ENCODE measurements at places on chromosomes 2 and 18.

GRCh38 chr18:48336332-48336731 is 72.9 kb downstream of the ZBTB7C start:
- peak overlapping the region; percentile 78 for H3K27ac ChIP-seq
- no peak for DNase-seq
- H3K27me3 ChIP-seq, result no peaks in the 10 kb centered on the region

GRCh38 chr2:24269265-24269664 is 91.1 kb downstream of the ITSN2 start:
- no peak for DNase-seq
- peaks cover 66% of the 10 kb centered on the region for H3K36me3 ChIP-seq
- no peak overlapping the region for H3K27ac ChIP-seq
- no peak overlapping the region for H3K4me3 ChIP-seq

DNA sequence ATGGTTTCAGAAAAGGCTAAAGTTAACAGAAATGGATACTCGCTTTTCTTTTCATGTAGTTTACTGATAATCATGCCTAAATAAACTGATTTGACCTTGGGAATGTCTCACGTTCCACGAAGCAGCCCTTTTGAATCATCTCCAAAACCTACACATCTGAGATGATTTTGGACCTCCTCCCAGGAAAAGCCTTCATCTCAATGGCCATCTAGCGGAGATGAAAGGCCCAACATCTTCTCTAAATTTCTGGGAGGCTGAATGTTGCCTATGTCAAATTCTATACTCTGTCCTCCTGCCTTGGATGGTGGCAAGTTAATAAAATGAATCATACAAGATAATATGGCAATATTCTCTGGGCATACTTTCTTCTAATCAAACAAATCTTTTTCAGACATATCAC is 448.5 kb downstream of the ZEB2 start:
- no peak for DNase-seq
- no peak overlapping the region for H3K27ac ChIP-seq
- no peaks in the 10 kb centered on the region for H3K36me3 ChIP-seq
- H3K4me1 ChIP-seq, result peaks cover 6% of the 10 kb centered on the region

- H3K4me1 ChIP-seq, result no peaks in the 10 kb centered on the region
- H3K27ac ChIP-seq, result no peak overlapping the region
- no peak for DNase-seq
Observed at GRCh38 chr2:241755777-241756176, 20.8 kb upstream of the GAL3ST2 start.

DNA sequence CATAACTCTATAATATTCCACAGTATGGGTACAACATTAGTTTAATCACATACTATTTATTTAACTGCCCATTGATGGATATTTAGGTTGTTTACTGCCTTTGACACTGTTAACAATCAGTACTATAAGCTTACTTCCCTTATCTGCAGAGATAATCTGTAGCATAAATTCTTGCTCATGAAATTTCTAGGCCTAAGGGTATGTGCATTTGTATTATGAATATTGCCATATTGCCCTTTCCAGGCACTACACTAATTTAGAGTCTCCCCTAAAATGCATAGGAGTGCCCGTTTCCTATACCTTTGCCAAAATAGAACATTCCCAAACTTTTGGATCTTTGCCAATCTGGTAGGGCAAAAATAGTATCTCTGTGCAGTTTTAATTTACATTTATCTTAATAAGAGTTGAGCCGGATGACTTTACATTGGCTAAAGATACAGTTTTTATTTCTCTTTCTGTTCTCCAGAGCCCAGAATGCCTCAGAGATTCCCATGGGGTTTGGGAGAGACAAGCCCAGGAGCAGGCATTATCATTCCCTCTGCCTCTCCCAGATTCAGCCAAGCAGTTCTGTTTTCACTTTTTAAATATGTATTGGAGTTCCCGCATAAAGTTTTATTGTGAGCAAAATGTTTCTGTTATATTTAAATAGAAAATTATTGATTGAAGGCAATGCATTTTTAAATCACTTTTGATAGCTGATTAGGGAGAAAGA is 102.8 kb downstream of the CAPN13 start:
- H3K4me1 ChIP-seq, result no peaks in the 10 kb centered on the region

GRCh38 chr2:176421297-176422050 is 152.2 kb downstream of the MTX2 start:
- H3K27ac ChIP-seq, result no peak overlapping the region
- H3K36me3 ChIP-seq, result no peaks in the 10 kb centered on the region
- H3K4me3 ChIP-seq, result no peak overlapping the region
- no peaks in the 10 kb centered on the region for H3K27me3 ChIP-seq
- H3K4me1 ChIP-seq, result peaks cover 21% of the 10 kb centered on the region

GRCh38 chr2:123864416-123864815 is 160.7 kb upstream of the CNTNAP5 start:
- no peaks in the 10 kb centered on the region for H3K27me3 ChIP-seq
- DNase-seq, result no peak
- no peaks in the 10 kb centered on the region for H3K36me3 ChIP-seq
- H3K27ac ChIP-seq, result no peak overlapping the region

GRCh38 chr2:43699761-43700160 is 23.5 kb upstream of the C1GALT1C1L start:
- no peaks in the 10 kb centered on the region for H3K4me1 ChIP-seq
- H3K27me3 ChIP-seq, result no peaks in the 10 kb centered on the region
- peaks cover 4% of the 10 kb centered on the region for H3K36me3 ChIP-seq
- DNase-seq, result no peak
- H3K4me3 ChIP-seq, result no peak overlapping the region
- H3K27ac ChIP-seq, result no peak overlapping the region

DNA sequence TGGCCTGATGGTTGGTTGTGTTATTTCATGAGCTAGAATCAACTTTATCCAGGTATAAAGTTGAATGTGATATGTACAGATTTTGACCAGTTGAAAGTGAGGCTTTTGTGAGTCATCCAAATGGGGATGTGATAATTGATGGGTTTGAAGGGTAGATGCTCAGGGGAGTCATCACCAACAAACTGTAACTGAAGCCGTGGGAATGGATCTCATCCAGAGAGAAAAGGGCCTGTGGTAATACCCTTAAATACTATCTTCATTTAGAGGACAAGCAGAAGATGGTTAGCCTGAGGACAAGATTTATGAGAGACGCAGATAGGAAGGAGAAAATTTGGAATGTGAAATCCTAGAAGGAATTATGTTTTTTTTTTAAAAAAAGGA is 90.5 kb upstream of the MYO3B start:
- no peak for DNase-seq
- H3K4me1 ChIP-seq, result no peaks in the 10 kb centered on the region
- no peak overlapping the region for H3K4me3 ChIP-seq
- H3K27ac ChIP-seq, result no peak overlapping the region

GRCh38 chr2:225468131-225468530 is 68.6 kb downstream of the NYAP2 start:
- H3K27ac ChIP-seq, result no peak overlapping the region
- no peaks in the 10 kb centered on the region for H3K4me1 ChIP-seq
- no peak for DNase-seq
- H3K4me3 ChIP-seq, result no peak overlapping the region
- H3K27me3 ChIP-seq, result no peaks in the 10 kb centered on the region

GRCh38 chr18:6601241-6601640 is 128.3 kb upstream of the ARHGAP28 start:
- H3K27me3 ChIP-seq, result no peaks in the 10 kb centered on the region
- H3K36me3 ChIP-seq, result no peaks in the 10 kb centered on the region
- no peak overlapping the region for H3K27ac ChIP-seq
- no peak overlapping the region for H3K4me3 ChIP-seq

- H3K36me3 ChIP-seq, result no peaks in the 10 kb centered on the region
- DNase-seq, result no peak
- no peaks in the 10 kb centered on the region for H3K27me3 ChIP-seq
- H3K4me3 ChIP-seq, result no peak overlapping the region
- H3K27ac ChIP-seq, result peak overlapping the region; percentile 63
- H3K4me1 ChIP-seq, result no peaks in the 10 kb centered on the region
Observed at GRCh38 chr2:207240649-207241048, 74.9 kb upstream of the KLF7 start.

DNA sequence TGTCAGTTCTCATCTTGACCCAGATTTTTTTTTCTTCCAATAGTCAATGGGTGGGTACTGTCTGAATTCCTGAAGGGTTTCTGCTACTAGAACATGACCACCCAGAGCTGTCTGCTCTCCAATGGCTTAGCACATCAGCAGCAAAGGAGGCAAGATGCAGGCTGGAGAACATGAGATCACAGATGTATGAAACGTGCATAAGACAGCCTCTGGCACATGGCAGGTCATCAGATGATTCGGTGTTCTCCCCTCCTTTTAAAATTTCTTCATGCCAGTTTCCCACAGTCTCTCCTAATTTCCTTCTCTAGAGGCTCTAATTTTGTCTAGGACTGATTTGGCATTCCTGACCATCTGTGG is 359.3 kb upstream of the TNP1 start:
- no peaks in the 10 kb centered on the region for H3K4me1 ChIP-seq
- H3K36me3 ChIP-seq, result no peaks in the 10 kb centered on the region
- no peak overlapping the region for H3K27ac ChIP-seq
- no peak overlapping the region for H3K4me3 ChIP-seq
- no peak for DNase-seq

DNA sequence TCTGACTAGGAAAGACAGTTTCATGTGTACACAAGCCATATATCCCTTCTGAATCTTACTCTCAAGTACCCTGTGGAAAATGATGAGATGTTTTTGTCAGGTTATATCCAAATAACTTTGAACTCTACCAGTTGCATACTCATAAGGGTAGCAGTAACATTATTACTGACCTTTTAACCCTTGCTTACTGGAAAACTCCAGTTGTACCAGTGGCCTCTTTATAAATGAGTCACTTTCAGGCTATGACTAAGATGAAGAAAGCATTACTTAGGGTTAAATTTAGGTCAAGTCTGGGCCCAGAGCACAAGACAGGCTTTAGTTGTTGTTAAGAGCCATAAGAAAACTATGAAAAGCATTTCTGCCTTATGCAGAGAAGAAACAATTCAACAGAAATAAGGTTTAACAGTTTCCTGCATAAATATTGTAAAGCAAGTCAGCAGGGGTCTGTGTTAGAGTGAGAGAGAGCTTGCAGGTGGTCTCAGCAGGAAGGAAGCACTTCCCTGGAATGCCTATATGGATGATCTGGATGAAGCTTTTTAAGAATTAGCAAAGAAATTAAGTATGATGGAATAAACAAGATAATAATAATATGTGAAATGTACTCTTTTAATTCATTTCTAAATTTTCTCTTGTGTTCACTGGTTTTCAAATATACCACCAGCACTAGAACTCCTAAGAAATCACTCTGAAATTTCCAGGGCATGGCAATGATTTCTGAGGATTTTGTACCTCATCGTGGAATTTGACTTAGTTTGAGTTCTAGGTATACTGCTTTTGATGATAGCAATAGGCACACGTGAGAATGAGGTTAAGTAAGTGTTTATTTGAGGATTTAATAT is 126.6 kb downstream of the UBE2E3 start:
- H3K4me1 ChIP-seq, result no peaks in the 10 kb centered on the region
- H3K27ac ChIP-seq, result no peak overlapping the region
- no peaks in the 10 kb centered on the region for H3K36me3 ChIP-seq
- H3K27me3 ChIP-seq, result no peaks in the 10 kb centered on the region
- H3K4me3 ChIP-seq, result no peak overlapping the region
- DNase-seq, result no peak

- no peaks in the 10 kb centered on the region for H3K36me3 ChIP-seq
- peaks cover 8% of the 10 kb centered on the region for H3K4me1 ChIP-seq
- no peak overlapping the region for H3K4me3 ChIP-seq
Observed at GRCh38 chr2:200786423-200786822, 25.3 kb upstream of the BZW1 start.

DNA sequence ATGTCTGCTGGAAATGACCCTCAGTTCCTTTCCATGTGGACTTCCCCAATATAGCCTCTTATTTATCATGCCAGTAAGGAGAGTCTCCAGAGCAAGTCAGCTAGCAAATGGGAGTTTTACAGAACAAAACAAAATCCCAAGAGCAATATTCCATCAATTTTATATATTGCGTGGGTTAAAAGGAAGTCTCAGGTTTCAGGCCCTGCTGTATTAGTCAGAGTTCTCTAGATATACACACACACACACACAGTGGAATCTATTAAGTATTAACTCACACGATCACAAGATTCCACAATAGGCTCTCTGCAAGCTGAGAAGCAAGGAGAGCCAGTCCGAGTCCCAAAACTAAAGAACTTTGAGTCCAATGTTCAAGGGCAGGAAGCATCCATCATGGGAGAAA is 102.8 kb upstream of the MAP2 start:
- no peaks in the 10 kb centered on the region for H3K4me1 ChIP-seq
- no peak for DNase-seq
- H3K27ac ChIP-seq, result no peak overlapping the region
- no peaks in the 10 kb centered on the region for H3K36me3 ChIP-seq
- H3K4me3 ChIP-seq, result no peak overlapping the region
- H3K27me3 ChIP-seq, result no peaks in the 10 kb centered on the region

DNA sequence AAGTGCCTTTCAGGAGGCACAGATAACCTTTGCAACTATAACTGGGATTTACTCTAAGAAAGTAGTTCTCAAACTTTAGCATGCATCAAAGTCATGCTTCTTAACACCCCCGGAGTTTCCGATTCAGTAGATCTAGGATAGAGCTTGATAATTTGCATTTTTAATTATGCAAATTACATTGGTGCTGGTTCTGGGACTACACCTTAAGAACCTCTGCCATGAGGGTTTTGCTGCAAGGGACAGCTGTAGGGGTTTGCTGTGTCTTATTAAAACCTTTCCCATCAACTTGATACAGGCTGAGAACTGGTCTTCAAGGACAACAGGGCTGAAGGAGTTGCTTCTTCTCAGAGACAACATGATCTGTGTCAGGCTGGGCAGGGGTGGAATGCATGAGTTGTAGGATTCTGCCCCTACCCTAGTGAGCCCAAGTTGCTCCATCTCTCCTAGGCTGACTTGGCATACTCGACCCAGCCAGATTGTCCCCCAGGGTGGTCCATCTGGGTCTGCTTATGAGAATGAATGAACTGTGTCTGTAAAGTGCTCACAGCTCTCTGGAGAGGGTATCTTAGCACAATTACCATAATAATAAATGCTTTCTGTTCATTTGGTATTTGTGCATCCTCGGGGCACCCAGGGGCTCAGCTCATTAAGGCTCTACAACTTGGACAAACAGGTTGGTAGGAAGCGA is 232.7 kb downstream of the CLIP4 start:
- no peak overlapping the region for H3K4me3 ChIP-seq
- no peak for DNase-seq
- H3K36me3 ChIP-seq, result no peaks in the 10 kb centered on the region
- no peak overlapping the region for H3K27ac ChIP-seq

DNA sequence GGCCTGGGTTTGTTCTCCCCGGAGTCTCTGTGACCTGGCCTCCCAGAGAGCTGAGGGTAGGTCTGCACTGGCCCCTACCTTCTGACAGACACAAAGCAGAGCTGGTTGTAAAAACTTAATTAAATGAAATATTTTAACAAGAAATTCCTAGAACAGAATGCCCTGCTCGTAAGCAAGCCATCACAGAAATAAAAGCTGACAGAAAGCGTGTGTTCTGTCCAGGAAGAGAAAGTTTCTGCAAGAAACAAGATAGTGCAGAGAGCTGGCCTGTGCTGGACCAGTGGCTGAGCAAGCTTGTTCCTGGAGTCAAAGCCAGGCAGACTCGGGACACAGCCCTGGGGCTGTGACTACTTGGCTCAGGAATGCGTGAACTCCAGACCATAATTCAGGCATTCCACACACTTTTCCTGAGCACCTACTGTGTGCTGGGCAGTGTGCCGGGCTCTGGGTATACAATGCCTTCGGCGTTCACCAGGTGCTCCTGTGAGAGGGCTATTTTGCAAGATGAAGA is 51.6 kb downstream of the APOB start:
- peak; percentile 85 for DNase-seq
- no peaks in the 10 kb centered on the region for H3K27me3 ChIP-seq
- H3K4me3 ChIP-seq, result no peak overlapping the region
- peaks cover 47% of the 10 kb centered on the region for H3K4me1 ChIP-seq

Data from tibial artery (tissue), 4 donors.